ENCODE measurements at places on chromosomes 2 and 18.

DNA sequence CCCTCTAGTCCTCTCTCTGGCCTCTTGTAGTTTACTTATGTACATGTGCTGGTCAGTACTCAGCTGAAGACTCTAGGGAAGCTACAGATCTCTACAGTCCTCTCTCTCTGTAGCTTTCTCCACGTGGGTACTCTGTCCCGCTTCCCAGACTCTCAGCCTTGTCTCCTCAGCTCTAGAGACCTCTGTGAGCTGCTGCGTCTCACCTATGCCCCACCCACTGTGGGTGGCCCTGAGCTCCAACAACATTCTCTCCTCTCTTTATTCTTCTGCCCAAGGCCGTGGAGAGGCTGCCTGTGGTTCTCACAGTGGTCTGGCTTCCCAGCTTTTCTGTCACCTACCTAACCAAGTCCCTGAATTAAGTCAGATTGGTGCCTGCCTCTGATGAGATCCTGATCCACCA, 33.4 kb downstream of the MFSD6 start:
- DNase-seq: no peak

GRCh38 chr2:38540580-38541286, 62.0 kb downstream of the HNRNPLL start:
- DNase-seq: no peak

- DNase-seq: no peak
Measured at GRCh38 chr2:9769171-9770005, 73.9 kb upstream of the TAF1B start.

DNA sequence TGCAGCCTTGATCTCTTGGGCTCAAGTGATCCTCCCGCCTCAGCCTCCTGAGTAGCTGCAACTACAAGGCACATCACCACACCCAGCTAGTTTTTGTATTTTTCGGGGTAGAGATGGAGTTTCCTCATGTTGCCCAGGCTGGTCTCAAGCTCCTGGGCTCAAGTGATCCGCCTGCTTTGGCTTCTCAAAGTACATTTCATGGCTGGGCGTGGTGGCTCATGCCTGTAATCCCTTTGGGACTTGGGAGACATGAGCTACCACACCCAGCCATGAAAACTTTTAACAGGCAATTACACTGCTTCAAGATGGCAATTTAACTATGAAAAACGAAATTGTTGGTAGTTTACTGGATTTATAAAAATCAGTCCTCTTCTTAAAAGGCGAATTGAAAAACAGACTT, 69.7 kb downstream of the MEP1B start:
- DNase-seq: no peak

DNA sequence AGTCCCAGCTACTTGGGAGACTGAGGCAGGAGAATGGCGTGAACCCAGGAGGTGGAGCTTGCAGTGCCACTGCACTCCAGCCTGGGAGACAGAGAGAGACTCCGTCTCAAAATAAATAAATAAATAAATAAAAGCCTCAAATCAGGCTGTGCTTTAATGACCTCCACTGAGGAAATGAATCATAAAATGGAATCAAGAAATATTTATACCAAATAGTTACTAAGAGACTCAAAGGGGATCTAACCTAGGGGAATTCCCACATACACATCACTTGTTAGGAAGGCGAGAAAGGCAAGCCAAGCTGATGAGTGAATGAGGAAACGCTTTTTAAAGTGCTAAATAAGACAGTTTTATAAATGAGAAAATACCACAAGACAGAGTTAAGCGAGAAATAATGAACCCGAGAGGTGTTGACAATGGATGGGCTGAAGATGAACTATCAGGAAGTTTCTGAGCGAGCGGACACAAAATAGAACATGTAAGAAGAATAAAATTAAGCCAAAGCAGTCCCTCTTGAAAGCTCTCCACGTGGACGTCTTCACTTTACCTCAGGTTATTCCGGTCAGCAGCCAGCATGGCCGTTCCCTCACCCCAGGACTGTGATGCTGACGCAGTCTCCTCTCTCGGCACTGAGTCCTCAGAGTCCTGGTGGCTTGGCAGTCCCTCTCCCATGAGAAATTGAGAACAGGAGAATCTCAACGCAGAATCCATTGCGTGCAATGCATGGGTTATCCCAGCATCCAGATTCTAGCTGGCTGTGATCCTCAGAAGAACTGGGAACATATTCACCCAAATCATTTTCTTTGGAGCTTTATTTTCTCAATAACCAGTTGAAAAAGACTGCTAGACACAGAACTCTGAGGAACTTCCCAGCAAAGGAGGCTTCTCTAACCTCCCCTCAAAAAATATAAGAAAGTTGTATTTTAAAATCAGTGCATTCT, 22.3 kb downstream of the PXDN start:
- no peak for DNase-seq

GRCh38 chr2:239894276-239894675, 130.9 kb downstream of the NDUFA10 start:
- no peak for DNase-seq

Measured in activated naive CD4-positive, alpha-beta T cell (primary cell).